ENCODE measurements at places on chromosomes 2 and 18.

- DNase-seq: no peak
These were observed 10.9 kb upstream of the HOXD1 start for GRCh38 chr2:176177580-176178037.

GRCh38 chr18:5309888-5310470 is 14.5 kb upstream of the ZBTB14 start:
- no peak for DNase-seq

GRCh38 chr18:13054336-13054735 is 63.2 kb downstream of the CEP192 start:
- DNase-seq: no peak

DNA sequence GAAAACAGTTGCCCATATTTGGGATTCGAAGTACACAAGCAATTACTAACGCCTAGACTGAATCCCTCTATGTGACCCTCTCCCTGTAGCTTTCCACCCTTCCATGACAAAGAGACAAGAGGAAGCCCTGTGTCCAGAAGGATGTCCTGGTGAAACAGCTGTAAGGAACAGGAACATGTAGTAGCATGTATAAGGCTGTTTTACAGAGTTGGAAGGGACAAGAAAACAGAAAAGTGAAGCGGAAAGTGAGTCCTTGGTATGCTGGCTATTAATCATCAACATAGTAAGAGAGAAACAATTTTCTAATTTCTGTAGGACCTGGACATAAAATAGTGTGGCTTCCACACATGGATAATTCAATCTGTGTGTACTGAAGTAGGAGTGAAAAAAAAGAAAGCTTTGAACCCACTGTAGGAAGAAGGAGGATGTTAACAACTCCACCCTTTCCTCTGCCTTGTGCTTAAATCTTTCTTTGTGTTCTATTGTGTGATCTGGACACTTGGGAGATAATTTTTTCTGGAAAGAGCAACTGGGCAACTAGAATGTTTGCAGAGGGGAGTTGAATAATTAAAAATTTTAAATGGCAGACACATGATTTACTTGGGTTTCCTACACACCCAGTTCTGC is 162.3 kb upstream of the ZSWIM2 start:
- DNase-seq: no peak

DNA sequence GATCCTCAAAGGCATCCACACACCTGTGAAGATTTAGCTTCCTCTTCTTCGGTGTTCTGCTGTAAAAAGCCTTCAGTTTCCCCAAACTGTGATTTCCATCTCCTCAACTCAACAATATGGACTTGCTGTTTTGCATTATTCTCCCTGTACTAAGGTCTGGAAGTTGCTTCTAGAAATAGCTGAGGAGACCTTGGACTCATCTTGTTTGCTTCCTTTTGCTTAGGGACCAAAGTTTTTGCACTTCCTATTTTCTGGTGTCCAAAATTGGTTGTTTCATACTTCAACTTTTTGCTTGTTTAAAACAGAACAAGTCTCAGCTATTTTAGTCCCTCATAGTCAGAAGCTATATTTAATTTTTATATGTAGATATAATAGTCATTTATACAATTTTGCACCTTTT is 201.9 kb upstream of the COPS8 start:
- no peak for DNase-seq

- DNase-seq: no peak
These were observed 4.0 kb downstream of the KLHL29 start for GRCh38 chr2:23388756-23389514.

- no peak for DNase-seq
These were observed 173.0 kb upstream of the ALKAL2 start for GRCh38 chr2:460861-461260.

GRCh38 chr2:58521803-58522554 is 280.9 kb upstream of the FANCL start:
- DNase-seq: no peak

DNA sequence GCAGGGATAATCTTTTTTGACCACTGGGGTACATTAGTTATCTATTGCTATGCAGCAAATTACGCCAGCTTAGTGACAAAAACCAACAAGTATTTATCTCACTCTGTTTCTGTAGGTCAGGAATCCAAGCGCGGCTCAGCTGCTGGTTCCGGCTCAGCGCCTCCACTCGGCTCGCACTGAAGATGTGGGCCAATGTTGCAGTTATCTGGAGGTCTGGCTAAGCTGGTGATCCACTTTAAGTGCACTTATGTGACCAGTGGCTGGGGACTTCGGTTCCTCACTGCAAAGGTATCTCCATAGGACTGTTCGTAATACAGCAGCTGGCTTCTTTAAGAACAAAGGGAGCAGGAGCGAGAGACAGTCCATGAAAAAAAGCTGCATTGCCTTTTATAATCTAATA is 591.9 kb downstream of the TMEM182 start:
- no peak for DNase-seq

DNA sequence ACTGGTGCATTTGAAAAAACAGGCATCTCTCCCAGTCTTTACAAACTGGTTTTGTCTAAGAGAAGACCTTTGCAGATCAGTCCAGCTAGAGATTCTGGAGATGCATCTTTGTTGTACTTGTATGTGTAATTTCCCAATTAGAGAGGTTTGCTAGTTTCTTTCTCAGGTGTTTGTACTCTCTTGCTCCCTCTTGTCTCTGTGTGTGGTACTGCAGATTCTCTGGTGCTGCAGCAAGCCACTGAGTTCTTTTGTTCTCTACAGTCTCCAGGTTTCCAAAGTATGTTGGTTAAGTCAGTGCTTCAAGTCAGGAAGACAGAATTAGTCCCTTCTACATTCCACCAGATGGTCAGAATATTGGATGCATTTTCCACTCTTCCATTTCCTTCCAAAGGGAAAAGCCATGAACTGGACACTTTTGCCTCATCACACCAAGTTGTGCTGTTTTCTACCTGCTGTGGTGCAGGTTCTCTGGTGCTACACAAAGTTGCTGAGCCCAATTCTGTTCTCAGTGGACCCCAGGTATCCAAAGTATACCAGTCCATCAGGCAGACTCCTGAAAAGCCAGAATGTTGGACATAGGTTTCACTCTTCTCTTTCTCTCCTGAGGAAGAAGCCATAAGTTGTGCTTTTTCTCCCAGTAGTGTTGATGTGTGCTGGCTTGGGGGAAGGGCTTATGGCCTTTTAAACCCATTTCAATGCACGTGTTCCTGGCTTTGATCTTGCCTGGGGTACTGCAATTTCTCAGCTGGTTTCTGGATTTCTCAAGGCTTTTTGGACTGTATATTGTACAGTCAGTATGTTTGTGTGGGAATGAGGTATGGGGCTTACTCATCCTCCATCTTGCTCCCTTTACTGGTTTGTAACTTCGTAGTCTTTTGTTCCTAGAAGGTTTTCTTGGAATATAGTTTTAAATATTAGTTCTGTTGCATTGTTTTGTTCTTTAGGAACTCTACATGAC is 29.8 kb downstream of the EPC2 start:
- DNase-seq: no peak

GRCh38 chr2:113060396-113060795 is 1.4 kb downstream of the IL36RN start:
- DNase-seq: no peak

DNA sequence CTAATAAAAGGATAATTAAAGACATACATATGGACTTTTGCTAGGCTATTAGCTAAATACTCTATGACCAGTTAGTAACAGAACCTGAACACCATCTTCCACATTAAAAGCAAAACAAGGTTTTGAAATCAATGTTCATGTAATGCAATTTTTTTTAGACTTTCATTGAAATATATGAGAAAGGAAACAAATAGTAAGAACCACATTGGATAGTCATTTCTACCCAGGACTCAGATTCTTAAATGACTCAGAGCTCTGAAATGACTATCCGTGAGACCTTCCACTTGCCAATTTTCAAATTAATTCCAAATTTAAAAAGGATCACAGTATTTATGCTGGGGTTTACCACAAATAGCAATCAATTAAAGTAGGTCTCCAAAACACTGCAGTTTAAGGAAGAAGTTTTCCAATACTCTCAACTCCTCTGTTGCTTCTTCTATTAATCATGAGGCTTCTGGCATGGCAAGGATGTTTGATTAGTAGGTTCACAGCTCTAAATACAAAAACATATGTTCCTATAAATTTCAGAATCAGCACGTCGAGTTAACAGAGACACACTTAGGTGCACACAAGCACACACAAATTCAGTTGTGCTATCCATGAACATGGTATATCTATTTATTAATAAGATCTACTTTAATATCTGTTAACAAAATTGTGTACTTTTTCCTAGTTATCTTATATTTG is 841.0 kb downstream of the RNF144A start:
- no peak for DNase-seq

GRCh38 chr2:38653715-38654527 is 12.0 kb upstream of the GALM start:
- DNase-seq: no peak

GRCh38 chr2:181120625-181121024 is 140.2 kb downstream of the UBE2E3 start:
- no peak for DNase-seq

DNA sequence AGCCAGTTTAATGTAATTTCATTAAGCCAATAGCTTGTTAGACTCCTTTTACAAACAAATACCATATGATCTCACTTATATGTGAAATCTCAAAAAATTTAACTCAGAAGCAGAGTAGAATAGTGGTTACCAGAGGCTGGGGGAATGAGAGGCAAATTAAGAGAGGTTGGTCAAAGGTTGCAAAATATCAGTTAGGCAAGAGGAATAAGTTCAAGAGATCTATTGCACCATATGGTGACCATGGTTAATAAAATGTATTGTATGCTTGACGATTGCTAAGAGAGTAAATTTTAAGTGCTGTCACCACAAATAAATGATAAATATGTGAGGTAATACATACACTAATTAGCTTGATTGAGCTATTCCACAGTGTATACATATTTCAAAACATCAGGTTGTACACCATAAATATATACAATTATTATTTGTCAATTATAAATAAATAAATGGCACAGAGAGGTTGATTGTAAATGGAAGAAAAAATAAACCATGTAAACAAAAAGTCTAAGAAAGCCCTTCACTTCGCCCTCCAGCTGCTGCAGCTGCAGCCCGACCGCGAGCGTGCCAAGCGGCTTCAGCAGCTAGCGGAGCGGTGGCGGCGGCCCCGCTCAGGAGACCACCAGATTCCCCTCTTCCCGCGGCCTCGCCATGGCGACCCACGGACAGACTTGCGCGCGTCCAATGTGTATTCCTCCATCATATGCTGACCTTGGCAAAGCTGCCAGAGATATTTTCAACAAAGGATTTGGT is 23.0 kb upstream of the ACTR2 start:
- no peak for DNase-seq

DNA sequence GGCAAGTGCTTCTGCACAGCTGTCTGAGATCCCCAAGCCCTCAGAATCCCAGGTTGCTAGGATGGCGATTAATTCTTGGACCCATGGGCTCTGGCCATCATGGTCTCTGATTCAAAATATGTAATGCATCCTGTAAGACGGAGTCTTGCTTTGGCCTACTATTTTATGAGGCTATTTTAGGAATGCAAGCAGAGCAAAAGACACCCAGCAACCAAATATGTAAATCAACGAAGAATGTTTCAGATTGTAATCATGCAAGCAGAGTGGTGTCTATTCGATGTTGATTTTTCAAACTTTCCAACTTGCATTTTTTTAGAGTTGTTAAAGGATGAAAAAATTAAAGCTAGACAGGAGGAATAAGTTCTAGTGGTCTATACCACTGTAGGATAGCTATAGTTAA is 154.8 kb downstream of the COL6A3 start:
- DNase-seq: no peak

DNA sequence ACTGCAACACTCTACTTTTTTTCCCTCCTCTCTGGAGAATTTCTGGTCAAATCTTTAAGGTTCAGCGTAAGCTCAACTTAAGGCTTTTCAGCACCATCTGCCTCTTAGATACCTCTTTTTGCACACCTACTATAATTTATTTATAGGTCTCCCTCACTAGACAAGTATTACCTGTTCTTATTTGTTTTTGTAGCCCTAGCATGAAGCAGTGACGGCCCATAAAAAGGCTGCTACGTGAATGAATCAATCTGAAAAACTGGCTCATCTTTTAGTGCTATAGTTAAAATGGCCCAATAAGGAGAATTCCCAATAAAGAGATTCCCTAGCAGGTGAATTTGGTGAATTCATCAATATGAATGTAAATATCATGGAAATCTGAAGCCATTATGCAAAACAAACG is 6.5 kb downstream of the RNF149 start:
- DNase-seq: no peak

- DNase-seq: no peak
These were observed 67.6 kb upstream of the ZCCHC2 start for GRCh38 chr18:62455222-62455621.

- no peak for DNase-seq
These were observed 512 bp downstream of the FAP start for GRCh38 chr2:162242586-162243280.

- no peak for DNase-seq
These were observed 57.3 kb upstream of the TMEM182 start for GRCh38 chr2:102704531-102704930.

DNA sequence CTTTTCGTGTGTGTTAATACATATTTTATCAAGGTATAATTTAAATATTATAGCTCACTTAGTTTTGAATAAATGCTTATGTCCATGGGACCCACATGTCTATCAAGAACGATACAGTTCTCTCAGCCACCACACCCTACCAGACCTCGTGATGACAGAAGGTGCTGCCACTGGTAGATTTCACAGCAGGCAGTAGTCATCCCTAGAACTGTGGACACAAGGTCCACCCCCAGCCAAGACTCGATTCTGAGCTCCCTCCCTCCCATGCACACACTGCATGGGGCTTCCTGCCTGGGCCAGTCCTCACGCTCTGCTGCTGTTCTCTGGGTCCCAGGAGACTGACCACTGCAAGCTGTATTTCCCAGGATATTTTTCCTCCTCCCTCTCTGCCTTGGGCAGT is 26.5 kb upstream of the CREB1 start:
- no peak for DNase-seq

DNA sequence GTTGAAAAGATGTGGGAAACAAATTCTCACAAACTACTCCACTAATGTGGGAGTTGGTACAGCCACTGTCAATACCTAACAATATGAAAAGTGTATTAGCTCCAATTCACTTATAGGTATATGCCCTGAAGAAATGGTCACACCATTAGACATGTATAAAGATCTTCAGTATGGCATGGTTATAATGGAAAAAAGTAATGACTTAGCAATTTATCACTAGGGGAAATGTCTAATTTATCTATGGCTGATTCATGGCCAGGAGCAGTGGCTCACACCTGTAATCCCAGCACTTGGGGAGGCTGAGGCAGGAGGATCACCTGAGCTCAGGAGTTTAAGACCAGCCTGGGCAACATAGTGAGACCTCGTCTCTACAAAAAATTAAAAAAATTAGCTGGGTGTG is 52.5 kb downstream of the UGP2 start:
- no peak for DNase-seq

- no peak for DNase-seq
These were observed 91.8 kb upstream of the KLF7 start for GRCh38 chr2:207257251-207258250.

- DNase-seq: no peak
These were observed 28.3 kb downstream of the MAP3K2 start for GRCh38 chr2:127359520-127359919.
